HuH-7.5 (cell line): ENCODE measurements at places on chromosomes 12 and 14.
A peak's percentile ranks its signal among the peaks of the same experiment; 100 is the strongest.

- DNase-seq, result no peak
Observed at GRCh38 chr12:124747426-124748161, 116.1 kb downstream of the SCARB1 start.

DNA sequence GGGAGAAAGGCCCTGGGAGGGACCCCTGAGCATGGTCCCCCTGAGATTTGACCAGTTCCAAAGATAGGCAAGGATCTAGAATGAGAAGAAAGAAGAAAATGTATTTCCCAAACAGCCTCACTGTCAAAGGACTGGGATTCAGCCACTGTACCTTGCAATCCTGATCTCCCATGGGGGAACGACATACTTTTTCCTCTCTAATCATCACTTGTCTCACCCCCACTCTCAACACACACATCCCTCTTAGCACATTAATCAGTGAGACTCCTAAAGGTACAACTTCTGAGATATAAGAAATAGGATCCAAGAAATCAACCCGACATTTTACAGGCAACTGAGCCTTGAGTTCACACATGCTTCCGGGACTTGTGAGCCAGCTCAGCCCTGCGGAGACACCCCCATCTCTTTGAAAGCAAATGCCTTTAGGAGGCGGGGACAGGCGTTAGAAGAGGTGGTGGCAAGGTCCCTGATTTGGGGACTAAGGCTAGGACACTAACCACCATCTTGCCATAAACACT, 1.4 kb downstream of the MAP3K9 start:
- DNase-seq, result peak; percentile 43

DNA sequence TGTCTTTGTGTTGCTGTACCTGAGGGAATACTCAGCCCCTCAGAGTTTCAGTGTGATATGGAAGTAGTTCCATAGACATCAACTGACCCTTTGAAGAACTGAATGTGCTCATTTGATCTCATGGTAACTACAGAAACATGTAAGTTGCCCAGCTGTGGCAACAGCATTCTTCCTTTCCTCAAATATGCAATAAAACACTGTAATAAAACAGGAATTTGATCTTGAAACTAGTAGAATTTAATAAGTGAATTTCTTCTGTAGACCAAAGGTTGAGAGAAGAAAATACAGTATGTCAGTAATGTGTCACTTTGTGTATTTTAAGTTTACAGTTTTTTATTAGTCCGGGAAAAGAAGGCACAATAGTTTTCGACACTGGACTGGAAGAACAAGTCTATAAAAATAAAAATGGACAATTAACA, 31.9 kb downstream of the KCTD10 start:
- no peak for DNase-seq

DNA sequence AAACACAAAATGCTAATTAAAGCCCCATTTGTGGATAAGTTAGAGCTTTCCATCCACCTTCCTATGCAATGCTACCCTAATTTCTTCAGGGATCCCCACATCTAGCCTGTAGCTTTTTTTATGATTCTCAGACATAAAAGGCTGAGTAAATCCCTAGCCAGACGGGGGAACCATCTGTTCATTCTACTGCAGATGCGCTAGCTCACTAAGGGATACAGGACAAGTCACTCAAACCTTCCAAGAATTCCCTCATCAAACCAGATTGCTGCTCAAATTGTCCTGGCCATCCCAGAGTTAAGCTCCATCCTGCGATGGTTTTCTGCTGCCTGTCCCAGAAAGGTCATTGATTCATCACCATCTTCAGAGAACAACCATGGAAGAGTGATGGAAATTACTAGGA, 56.7 kb downstream of the MYRFL start:
- no peak for DNase-seq

DNA sequence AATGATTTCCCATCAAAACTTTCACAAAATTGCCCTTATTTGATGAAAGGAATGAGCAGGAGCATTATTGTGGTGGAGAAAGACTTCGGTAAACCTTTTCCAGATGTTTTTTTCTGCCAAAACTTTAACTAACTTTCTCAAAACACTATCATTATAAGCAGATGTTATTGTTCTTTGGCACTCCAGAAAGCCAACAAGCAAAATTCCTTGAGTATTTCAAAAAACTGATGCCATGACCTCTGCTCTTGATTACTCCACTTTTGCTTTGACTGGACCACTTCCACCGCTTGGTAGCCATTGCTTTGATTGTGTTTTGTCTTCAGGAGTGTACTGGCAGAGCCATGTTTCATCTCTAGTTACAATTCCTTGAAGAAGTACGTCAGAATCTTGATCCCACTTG, 29.7 kb upstream of the RAB21 start:
- no peak for DNase-seq

DNA sequence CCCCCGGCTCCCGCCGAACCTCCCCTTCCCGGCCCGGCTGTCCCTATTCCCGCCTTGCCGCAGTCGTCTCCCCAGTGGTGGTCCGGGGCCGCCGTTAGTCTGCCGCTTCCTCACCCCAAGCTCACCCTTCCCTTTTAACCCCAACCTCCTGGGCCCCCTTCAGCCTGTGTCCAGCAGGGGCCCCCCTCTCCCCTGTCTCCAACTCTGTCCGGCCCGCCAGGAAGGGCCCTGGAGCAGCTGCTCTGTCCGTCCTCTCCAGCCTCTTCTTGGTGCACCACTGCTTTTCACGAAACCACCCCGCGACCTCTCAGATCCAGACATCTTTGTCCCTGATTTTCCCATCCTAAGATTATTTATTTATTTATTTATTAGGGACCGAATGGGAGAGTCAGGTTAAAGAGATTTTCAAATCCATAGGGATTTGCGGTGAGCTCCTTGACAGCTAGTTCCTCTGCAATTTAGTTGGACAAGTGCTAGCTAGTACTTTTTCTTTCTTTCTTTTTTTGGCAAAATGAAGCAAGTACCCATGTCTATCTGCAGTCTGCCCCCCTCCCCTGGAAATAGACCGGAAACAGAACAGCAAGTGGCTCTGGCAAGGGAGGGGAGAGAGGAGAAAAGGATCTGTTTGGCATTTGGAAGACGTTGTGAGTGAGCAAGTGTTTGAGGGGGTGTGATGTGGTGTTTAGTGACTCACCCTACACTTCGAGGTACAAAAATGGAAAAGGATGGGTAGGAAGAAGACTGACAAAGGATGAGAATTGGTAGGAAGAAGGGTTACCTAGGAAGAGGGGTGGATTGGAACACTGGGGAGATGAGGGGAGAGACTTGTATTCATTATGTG, 632 bp downstream of the UBR7 start:
- DNase-seq, result peak; percentile 56

- DNase-seq, result no peak
Observed at GRCh38 chr12:101957252-101957959, 80.0 kb downstream of the DRAM1 start.

GRCh38 chr14:44027397-44027796, 479.7 kb downstream of the FSCB start:
- DNase-seq, result no peak

- no peak for DNase-seq
Observed at GRCh38 chr12:1847411-1847810, 27.0 kb downstream of the LRTM2 start.

DNA sequence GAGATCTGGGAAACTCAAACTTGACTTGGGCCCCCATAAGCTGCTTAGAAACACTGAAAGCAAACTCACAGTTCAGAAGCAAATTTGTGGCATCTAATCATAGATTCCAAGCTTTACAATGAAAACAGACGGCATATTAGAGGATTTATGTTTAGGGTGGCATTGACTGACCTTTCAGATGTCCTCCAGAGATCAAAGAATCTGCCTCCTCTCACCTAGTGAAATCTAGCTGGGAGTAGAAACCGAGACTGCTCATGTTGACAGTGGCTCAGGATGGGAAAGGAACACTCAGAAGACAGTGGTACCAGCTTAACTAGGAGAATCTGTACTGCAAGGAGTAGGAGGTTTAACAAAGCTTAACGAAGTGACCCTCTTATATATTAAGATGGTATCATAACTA, 345.0 kb downstream of the GXYLT1 start:
- no peak for DNase-seq

DNA sequence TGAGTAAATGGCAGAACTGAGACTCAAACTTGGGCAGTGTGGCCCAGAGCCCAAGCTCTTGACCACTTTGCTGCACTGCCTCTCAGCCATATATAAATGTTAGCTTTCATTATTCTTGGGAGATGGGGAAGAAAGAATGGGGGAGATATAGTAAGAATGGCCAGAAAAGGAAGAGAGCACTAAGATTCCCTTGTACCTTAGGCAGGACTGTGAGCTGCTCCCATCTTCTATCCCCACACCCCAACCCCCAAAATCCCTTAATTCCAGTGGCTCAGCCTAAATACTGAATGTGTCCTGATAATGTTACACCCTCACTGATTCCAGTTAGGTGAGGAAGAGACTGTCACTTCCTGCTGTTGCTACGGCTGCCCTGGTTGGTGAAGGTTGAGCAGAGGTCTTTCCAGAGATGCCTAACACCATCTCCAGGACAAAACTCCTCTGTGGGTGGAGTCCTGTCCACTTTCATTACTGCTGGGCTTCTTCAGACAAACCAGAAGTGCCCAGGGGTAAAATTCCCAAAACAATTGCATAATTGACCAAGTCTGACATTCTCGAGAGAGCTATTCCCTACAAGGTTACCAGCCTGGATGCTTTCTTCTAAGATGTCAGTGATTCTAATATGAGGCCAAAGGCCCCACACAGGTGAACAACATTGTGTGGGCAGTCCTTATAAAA, 51.8 kb downstream of the GNG2 start:
- DNase-seq, result no peak

DNA sequence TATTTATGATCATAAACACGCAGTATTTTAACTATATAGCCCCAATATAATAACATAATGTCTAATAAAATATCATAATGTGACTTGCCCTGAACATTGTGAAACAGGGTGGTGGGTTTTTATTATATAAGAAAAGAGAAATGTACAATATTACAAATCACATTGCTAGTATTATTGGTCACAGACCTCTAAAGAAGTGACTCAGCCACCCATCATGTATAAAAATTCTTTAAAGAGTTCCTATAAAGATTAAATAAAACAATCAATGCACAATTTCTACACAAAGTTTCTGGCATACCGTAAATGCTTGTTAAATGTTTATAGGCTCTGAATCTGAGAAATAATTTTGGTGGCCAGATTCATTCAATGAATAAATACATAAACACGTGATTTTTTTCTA, 28.9 kb downstream of the ABCC9 start:
- DNase-seq, result no peak
